ENCODE measurements at places on chromosomes 4 and X.

- DNase-seq: peak; percentile 56
Measured at GRCh38 chrX:41085878-41086626, 807 bp downstream of the USP9X start.

GRCh38 chr4:26766141-26766540 lies 94.5 kb upstream of the STIM2 start:
- no peak for DNase-seq

DNA sequence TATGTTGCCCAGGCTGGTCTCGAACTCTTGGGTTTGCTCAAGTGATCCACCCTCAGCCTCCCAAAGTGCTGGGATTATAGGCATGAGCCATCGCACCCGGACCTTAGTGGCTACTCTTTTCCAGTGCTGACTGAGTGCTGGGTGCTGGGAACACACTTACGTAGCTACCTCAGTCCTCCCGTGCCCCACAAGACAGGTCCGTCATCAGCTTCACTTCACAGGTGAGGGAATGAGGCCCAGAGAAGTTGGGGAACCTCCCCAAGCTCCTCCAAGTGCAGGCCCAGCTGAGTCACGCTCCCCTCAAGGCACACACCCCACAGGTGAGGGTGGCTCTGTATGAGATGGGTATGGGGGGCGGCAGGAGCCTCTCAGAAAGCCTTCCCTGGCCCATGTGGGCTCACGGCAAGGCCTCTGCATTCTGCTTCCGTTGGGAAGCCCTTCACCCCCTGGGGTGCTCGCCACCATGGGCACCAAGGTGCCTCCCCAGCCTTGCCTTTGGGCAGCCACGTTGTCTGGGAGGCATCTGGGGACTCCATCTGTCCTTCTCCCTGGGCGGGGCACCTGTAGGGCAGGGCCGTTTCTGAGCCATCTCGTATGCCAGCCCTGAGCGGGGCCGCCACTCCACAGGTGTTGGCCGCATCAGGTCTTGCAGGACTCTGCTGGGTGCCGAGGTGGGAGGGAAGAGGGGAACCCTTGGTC lies 28.4 kb downstream of the NSG1 start:
- no peak for DNase-seq

DNA sequence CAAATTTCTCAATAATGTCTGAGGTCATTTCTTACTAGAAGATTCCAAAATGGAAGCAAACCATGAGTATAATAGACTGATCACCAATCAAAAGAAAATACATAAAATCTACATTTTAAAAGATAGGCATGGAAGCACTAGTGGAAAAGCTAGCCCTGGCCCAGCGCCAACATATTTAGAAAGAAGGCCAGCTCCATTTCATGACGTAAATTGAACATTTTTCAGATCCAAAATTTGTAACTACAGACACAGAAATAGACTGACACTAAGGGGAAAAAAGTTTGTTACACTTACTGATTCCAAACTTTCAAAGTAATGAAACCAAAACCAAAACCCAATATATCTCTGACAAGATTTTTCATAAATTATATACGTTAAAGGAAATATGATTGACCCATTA lies 117.7 kb downstream of the ADAMTS3 start:
- DNase-seq: no peak

DNA sequence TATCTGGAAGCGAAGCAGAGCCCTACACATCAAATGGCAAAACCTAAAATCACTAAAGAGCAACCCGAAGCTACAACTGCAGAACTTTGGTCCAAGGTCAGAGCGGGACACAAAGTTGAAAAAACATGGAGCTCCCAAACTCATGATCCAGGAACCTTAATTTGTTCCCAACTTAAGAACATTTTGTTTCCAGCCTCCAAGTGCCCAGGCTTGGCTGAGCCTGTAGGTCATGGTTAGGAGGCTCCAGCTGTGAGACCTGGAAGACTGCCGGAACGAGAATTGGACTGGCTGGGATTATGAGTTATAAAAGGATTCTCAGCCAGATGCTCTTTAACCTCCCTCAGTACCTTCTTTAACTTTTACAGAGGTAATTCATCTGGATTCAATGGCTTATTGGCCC lies 349.1 kb upstream of the DDX53 start:
- no peak for DNase-seq

GRCh38 chr4:81418572-81418971 lies 53.1 kb downstream of the RASGEF1B start:
- DNase-seq: no peak

- DNase-seq: peak; percentile 72
Measured at GRCh38 chr4:40228497-40229365, 31.9 kb downstream of the RHOH start.

DNA sequence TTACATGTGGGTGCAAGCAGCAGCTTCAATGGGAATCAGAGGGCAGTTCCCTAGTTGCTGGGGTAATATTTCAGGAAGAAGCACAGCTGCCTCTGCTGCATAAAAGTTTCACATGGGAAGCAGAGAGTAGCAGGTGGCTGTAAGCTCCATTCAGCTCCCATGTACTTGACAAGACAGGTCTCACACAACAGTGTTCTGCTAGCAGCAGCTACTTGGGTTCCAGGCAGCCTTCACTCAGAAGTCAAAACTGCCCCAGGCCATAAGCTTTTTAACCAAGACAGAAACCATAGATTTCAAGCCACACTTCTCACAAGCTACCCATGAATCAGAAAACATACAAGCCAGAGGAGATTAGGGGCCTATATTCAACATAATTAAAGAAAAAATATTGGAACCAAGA lies 41.4 kb upstream of the SPIN2A start:
- no peak for DNase-seq

GRCh38 chr4:101337688-101338087 lies 9.6 kb downstream of the PPP3CA start:
- no peak for DNase-seq

DNA sequence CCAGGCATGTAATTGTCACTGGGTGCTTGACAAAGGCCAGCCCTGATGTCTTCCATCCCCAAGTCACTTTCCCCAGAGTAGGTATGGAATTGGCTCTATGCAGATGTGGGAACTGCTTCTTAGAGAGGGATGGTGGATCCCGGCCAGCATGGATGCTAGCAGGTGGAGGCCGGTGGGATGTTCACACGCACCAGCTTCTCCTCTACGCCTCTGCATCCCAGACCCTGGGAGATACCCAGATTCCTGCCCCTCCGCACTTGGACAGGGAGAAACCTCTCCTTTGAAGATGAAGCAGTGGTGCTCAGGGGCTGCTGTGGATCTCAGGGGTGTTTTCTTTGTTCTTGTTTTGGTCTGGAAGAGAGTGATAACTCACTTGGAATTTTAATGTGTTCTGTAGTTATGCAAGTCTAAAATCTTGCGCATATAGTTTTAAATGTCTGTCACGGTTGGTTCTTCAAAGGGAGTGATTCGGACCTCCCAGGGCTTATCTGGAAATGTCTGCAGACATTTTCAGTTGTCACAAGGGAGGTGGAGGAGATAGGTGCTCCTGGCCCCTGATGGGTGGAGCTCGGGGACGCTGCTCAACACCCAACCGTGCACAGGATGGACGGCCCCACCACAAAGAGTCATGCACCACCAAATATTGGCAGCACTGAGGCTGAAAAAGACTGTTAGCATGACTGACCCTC lies 308.0 kb downstream of the DHRSX start:
- DNase-seq: no peak

DNA sequence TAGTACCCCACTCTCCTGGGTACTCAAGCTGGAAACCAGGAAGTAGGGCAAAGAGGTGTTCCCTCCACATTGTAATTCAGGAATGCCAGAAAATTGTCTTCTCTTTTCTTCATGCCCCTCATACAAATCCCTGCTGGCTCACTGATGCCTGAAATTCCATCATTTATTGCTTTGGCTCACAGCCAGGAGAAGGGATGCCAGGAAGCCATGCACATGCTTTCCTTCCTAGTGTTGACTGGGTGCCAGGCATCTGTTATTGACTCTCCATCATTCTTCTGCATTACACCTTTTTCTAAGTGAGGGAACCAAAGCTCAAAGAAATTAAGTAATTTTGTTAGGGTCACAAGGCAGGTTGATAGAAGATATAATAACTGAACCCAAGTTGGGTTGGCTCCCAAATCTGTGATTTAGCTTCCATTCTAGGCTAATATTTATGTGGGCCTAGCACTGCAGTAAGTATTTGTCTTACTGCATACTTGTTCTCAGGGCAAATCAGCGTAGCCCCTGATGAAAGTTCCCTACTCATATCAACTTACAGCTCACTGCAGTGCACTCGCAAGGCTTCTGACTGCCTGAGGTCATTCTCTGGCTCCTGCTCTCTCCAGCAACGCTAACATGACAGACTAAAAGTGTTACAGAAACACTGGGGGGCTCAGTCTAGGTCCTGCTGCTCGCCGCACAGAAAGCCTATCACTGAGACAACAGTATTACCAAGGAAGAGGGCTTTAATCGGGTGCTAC lies 89.0 kb downstream of the TRAPPC11 start:
- DNase-seq: no peak

- DNase-seq: no peak
Measured at GRCh38 chr4:104826171-104826570, 320.5 kb upstream of the TET2 start.
